ENCODE measurements at places on chromosomes 11 and 22.

- no peak for DNase-seq
These were observed 44.3 kb upstream of the A4GALT start for GRCh38 chr22:42764895-42765363.

DNA sequence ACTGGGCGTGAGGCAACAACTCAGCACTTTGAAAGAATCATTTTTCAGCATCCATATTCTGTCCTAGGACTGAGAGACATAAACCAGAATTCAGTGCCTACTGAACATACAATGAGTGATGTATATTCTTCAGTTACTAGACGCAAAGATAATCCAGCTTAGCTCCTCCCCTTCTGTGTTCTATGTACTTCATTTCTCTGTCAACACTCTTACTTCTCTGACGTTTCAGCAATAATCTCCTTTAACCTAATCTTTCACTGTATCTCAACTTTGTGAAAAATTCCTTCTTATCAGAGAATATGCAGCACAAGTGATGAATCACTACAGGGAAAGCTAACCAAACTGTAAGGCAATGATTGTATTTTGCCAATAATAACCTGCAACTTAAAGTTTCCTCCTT is 2.5 kb upstream of the OR51B5 start:
- no peak for DNase-seq

GRCh38 chr11:737366-737765 is 9.9 kb upstream of the TALDO1 start:
- no peak for DNase-seq

GRCh38 chr11:130189492-130190210 is 30.1 kb downstream of the ST14 start:
- no peak for DNase-seq

GRCh38 chr11:117026593-117027330 is 71.5 kb downstream of the SIK3 start:
- no peak for DNase-seq

DNA sequence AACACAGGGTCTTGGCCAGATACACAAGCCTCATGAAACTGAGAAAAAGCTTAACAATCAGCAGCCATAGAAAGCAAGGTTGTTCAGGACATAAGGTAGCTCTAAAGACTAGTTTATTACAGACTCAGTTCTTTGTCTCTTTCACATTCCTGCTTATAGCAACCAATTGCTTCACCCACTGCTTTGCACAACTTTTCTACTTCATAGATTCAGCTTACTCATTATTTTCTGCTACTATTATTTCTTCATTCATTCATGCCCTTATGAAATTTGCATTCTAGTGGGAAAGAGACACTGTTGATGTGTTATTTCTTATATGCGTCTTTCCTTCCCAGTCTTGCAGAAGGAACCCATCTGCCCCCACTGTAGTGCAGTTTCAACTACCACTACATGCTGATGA is 4.7 kb downstream of the CCDC34 start:
- no peak for DNase-seq

- no peak for DNase-seq
These were observed 1344.3 kb downstream of the TBC1D22A start for GRCh38 chr22:48106715-48107259.

DNA sequence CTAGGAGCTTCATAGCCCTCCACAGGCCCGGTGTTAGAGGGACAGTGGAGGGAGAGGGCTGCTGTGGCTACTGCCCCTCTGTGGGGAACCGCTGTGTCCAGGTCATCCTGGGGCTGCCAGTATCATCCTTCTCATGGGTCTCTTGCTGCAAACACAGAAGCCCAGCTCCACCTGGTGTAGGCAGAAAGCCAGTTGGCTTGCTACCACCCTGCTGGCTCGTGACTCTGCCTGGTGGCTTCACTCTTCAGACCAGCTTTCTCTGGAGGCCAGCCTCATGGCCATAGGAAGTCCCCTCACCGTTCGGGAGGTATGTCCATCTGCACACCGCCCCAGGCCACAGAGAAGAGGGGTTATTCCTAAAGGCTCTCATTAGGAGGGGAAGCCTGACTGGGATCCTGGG is 19.4 kb upstream of the SUSD2 start:
- DNase-seq: no peak

DNA sequence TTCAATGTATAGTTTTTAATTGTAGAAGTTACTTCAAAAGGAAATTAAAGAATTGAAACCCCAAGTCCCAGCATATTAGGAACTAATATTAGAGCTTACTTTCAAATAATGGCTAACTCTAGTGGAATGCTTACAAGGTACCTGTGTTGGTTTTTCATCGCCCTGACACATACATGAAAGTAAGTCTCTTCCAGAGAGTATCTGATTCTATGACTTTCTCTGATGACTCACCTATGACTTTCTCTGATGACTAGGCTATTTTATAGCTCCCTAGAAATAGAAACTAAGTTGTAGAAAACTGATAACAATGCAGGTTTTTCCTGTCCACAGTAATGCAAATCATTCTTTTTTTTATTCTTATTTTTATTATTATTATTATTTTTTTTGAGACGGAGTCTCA is 33.6 kb upstream of the MMP7 start:
- no peak for DNase-seq

DNA sequence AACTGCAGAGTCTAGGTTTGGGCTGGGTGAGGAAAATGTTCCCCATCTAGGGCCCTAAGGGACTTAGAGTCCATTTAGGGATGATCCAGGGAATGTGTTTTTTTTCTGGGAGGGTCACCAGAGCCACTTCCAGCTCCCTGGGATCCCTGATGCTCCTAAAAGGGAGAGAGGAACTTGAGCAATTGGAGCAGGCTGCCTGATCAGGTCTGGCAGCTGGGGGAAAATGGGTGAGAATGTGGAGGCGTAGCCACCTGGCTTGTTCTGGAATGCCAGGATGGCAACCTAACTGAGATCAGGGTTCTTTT is 1.2 kb downstream of the PGAP2 start:
- DNase-seq: no peak

DNA sequence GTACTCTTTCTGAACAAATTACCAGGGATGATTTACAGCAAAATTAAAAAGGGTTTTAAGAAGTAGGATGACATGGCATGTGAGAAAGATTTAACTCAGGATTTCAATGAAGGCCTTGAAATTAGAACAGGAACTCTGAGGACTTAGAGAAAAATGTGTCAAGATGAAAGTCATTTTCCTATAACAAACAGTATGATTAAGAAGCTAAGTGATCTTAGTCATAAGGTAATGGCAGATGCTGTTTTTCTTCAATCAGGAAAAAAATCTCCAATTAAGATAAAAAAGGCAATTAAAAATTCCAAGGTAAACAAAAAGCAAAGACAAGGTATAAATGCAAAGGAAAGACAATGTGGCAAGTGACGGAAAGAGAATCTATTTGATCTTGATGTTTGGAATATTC is 73.5 kb downstream of the GAB2 start:
- DNase-seq: no peak

DNA sequence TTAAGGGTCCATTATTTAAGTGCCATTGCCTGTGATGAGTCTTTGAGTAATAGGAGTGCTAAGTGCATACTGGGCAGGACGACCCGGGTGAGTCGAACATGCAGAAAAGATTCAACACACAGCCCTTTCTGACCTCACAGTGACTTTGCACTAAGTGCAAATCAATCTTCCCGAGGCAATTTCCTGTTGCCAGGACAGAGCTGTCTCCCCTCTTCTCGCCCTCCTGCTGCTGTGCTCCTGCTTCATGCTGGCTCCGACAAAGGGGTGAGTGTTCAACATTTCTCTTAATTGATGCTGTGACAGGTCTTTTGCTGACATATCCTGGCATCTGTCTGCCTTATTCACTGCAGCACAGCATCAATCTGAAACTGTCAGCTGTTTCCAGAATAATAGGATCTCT is 42.0 kb downstream of the MCHR1 start:
- DNase-seq: no peak

GRCh38 chr11:31814176-31814868 is 3.2 kb upstream of the PAX6 start:
- DNase-seq: no peak

GRCh38 chr22:20242393-20243175 is 25.5 kb downstream of the RTN4R start:
- DNase-seq: no peak

DNA sequence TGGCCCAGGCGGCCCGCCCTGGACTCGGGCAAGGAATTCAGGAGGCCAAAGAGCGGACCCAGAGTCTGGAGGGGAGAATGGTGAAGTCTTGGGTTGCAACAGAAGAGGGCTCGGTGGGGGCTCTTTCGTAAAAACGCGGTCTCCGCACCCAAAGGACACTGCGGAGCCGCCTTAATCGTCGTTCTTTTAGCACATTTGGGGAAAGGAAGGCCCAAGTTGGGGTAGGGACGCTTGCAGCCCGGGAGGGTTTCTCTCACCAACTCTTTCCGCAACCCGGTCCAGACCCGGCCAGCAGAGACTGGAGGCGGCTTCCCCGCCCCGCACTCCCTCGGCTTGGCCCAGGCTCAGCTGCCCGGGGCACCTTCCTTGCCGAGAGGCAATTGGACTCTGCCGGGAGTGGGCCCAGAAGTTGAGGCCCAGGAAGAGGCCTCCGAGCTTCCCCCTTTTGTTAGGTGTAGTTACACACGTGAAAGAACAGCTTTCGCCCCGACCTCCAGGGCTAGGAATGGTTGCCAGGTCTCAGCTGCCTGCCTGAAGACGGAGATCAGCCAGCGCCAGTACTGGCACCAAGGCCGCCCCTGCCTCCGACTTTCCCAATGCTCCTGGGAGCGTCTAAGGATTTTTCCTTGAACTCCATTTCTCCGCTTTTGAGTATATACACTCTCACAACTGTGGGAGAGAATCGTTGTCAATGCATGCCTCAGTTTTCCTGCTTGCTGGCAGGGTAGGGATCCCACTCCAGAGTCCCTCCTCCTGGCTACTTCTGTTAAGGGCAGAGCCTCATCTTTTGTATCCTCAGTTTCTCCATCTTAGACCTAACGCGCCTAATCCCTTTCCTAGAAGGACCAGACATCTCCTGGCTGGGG is 3.7 kb downstream of the ALX4 start:
- DNase-seq: no peak

- DNase-seq: no peak
These were observed 58.2 kb downstream of the SMIM38 start for GRCh38 chr11:69213964-69214363.

DNA sequence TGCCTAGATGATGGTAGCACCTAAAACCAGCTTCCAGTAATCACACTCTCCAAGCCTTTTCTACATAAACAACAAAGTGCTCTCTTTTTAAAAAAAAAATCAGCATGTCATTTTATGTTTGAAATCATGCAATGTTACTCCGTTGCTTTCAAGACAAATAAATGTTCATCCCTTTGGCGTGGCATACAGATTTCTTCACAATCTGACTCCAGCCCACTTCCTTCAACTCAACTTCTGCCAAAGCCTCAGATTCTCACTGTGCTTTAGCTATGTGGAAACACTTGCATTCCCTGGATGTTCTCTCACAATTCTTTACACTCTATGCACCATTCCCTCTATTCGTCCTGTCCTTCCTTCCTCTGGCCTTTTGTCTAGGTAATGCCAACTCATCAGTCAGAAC is 206.3 kb upstream of the BLID start:
- no peak for DNase-seq

- DNase-seq: no peak
These were observed 90.2 kb upstream of the ALKBH3 start for GRCh38 chr11:43790444-43790794.

DNA sequence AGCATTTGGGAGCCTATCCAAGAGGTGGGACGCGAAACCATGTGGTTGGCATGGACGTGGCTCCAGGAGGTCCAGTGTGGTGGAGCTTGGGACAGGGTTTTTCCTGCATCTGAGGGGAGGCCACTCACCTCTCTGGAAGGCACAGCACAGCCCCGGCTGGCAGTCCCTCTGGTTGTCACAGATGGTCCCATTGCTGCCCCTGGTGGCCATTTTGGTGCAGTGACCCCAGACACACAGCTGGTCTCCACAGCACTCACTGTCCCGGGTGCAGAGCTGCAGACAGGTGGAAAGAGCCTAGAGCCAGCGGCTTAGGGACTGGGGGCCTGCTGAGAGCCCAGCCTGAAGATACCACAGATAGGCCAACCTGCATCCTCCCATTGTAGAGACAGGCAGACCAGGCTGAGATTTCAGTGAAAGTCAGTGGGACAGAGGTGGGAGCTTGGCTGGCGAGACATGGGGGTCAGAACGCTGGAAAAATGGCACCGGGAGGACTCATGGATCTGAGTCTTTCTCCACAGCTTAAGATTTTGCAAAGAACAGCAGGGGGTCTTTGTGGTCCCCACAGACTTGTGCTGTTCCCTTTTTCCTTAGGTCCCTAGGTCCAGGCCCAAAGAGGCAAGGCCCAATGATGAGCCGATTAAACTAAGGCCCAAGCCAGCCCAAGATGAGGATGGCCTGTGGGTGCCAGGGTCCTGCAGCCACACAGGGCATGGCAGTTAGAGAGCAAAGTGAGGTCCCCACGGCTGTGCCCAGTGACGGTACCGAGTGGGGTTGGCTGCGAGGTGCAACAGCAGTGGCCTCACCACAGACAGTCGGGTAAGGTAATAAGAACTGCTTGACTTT is 41.4 kb downstream of the DKK3 start:
- DNase-seq: peak; percentile 94

Data from posterior cingulate gyrus (tissue), 11 donors.